ENCODE measurements at places on chromosomes 3 and 15.

DNA sequence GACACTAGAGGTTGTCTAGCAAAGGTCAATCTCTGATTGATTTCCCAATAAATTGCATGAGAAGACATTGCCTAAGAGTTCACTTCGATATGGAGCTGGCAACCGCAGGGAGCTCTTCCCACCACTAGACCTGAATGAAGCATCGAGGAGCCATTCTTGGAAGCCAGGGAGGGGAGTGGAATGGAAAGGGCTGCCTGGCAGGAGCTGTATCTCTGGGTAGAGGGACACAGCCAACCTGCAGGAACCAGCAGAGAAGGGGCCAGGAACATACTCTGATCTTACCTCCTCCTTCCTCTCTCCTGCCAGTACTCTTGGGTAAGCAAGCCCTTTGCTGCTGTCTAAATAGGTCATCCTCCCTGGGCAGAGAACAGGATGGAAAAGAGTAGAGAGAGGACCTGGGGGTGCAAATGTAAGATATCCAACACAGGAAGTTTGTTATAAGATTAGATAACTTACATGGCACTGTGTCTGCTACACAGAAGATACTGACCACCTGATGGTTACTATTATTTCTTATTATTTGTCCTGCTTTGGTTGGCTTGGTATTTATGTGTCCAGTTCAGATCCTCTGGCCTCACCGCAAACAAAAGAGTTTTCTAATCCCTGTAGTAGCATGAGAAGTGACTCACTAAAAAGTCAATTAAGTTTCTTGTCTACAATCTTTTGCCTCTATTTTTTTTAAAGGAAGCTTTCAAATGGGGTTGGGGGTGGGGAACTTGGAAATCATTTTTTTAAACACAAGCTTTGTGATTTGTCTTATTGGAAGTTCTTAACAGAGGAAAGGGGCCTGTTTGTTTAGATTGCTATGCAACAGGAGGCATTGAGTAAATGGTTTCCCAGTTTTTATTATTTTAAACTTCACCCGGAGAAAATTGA is 156.7 kb upstream of the TSC22D2 start:
- DNase-seq = no peak

DNA sequence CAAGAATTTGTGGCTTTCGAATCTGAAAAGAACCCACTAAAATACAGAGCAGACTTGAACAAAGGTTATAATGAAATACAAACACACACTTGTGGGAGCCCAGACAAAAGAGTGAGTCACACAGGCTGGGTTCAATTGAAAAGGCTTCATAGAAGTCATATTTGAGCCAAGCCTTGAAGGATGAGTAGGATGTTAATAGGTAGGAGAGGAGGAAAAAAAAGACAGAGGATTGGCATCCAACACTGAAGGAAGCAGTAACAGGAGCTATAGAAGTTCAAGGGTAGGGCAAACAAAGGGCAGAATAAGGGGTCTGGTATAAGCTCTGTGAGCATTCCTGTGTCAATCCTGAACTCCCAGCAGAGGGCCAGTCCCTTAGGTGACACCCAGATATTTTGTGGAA is 325.4 kb downstream of the FOXP1 start:
- no peak for DNase-seq

- DNase-seq = no peak
Observed at GRCh38 chr3:14552717-14553116, 12.6 kb upstream of the GRIP2 start.

DNA sequence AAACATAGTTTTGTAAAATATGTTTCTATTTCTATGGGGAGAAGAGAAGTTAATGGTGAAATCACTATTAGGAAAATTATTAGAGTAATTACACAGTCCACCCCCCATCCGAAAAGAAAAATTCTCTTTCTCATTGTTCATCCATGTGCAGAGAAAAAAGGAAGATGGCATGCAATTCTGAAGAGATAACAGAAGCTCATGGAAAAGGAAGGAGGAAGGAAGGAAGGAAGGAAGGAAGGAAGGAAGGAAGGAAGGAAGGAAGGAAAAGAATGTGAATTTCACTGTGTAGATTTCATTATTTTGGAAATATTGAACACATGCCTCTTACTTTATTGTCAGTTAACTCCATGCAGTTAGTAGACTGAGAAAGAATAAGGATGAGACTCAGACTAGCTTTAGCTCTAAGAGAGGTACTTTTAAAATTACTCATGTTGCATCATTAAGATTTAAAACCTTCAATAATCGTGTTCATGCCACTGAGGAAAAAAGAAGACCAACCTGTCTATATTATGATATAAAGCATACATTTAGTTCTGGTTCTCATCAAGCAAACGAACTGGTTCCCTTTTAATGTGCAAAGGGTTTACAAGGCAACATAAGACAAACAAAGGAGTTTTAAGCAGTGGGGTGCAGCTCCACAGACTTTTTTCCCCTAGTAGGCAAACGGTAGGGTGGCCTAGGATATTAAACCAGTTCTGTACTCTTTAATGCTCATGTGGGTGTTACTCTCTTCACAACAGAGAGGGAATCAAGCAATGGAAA is 379.6 kb downstream of the FOXP1 start:
- DNase-seq = no peak

- DNase-seq = no peak
Observed at GRCh38 chr15:29589975-29590374, 232.3 kb downstream of the TJP1 start.

DNA sequence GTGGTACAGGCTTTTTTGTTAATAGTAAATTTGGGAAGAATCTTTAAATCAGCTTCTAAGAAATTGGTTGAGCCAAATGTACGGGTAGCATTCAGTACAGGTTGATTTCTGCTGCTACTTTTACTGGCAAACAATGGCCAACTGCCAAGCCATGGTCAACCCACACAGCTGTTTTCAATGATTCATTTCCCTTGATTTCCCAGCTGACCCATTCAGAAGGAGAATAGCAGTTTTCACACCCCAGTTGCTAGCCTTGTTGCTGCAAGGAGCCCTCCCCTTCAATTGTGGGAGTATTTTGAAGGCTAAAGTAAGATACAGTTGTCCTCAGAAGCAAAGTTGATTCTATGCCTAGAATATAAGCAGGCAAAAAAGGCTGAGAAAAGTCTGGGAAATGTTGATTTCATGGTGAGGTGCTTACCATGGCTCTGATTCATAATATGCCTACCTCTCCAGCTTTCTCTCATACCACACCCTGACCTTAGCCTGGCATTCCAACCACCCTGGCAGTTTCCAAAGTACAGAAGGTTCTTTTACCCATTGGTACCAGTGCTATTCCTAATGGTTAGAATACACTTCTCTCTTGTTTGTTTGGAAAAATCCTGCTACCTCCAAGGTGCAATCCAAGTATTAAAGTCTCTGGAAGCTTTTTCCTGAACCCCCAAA is 320.3 kb upstream of the TGFBR2 start:
- no peak for DNase-seq

- no peak for DNase-seq
Observed at GRCh38 chr3:106247902-106248684, 379.3 kb upstream of the CBLB start.

DNA sequence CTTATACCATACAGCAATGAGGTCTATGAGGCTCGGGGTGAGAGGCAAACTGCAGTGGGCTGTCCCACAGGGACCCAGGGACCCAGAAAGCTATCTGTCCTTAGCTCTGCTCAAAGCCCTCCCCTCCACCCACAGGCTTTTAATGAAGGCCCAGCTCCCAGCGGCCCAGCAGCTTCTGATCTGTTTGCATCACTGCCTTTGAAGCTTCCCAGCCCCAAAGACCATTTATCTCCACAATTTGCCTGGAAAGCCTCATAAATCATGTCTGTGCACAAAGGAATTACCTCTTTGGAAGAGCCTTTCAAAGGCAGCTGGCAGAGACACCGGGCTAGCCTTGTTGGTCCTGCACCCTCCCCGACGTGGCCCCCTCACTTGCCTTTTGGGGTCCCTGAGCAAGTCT is 123.9 kb downstream of the RAB11A start:
- DNase-seq = no peak

DNA sequence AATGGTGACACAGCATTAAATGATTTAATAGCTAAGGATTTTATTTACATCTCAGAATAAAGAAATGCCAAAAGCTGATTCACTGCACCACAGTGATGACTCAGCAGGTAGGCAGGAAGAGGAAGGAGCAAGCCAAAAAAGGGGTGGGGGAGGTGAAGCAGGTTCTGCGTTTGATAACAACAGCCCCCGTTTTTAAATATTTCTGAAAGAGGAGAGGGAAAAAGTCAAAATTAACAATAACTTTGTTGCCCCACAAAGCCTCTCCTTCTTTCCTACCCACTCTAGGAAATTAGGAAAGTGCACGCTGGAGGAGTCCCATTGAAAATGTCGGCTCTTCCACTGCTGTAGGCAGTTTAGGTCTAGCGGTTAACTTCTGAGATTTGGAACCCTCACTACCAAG is 9.9 kb upstream of the CCDC54 start:
- no peak for DNase-seq

DNA sequence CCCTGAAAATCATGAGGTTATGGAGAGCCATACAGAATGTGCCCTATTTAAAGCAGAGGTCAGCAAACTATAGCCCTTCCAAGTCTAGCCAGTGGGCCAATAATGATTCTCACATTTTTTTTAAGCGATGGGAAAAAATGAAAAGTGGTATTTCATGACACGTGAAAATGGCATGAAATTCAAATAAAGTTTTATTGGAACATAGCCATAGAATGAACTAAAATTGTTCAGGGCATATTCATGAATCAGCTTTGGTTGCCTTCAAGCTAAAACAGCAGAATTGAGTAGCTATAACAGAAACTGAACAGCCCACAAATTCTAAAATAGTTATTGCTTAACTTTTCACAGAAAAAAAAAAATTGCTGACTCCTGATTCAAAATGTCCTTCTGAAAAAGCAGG is 104.5 kb downstream of the TFG start:
- no peak for DNase-seq

DNA sequence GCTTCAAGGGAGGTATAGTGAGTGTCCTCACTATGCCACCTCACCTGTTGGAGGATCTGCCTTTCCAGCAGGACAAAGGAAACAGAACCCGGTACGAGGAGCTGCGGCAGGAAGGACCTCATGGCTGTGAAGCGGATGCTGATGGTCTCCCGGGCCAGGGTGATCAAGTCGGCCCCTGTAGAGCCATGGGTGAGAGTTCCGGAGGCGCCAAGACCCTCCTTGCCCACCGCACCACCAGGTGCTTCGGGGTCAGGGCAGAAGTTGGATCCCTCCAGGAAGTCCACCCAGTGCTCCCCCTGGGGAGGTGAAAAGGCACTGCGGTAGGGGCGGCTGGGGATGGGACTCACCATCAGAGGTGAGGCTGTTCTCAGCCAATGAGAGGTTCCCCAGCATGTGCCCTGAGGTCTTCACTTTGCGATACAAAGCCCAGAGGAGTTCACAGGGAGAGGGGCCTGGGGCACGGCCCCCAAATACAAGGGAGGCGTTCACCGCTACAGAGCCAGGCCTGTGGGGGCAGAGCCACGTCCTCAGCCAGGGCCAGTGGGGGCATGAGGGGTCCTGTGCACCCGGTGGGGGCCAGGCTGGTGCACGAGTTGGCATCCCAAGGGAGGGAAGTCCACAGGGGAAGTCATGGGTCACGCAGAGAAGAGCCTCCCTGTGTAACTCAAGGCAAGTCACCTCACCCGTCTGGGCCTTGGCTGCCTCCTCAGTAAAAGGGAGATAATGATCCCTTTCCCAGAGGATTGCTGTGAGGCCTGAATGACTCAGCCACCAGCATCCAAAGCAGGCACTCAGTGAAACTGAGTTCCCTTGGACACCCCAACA is 27.7 kb downstream of the C15orf39 start:
- DNase-seq = no peak

- DNase-seq = no peak
Observed at GRCh38 chr3:56681984-56682461, 1.0 kb downstream of the TASOR start.

DNA sequence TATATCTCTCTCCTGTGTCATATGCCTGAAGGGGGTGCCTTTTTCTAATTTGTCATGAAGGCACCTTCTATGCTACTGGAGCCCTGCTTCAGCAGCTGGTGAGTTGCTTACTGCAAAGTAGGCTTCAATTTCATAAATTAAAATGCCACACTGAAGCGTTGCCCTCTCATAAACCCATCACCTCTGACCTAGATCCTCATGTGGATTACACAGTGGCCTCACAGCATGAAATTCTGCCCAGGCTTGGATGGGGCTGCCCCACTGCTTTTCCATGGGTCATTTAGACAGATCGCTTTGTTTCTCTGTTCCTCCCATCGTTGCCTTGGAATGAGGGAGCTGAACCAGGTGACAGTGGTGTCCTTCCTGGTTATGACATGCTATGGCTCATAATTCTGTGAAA is 131.2 kb downstream of the RPL22L1 start:
- no peak for DNase-seq

DNA sequence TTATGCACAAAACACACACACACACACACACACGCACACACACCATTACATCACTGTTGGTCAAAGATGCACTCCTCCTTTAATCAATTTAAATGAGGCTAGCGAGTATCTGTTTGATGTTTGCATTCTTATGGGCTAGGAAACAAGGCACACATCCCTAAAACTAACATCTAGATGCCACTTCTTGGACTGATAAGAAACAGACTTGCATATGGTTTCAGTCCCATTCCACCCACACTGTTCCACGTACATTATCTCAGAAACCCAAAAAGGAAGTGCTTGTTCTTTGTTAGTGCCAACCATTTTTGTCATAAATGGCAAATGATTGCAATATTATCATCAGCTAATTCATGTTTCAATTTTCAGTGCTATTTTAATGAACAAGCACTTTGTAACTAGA is 69.5 kb downstream of the CCR1 start:
- no peak for DNase-seq

DNA sequence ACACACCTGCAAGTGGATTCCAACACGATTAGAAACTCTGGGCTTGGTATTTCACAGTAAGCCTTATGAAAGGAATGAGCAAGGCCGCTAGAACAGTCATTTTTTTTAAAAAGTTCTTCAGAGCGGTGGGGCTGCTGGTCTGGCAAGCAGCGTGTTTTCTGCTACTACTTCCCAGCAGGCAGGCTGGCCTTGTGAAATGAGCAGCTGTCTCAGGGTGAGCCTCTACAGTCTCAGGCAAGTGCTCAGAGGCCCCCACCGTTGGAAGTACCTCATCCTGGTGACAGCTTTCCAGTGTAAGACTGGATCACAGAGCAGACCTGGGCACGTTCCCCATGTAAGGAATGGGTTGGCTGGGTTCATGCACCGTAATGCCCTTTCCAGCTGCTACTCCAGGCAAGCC is 119.2 kb downstream of the LRIG1 start:
- no peak for DNase-seq

- no peak for DNase-seq
Observed at GRCh38 chr15:66955871-66956585, 109.4 kb upstream of the SMAD3 start.
